ENCODE measurements at places on chromosomes 13 and 19. TPM values are rescaled to one million over a fixed set of nuclear protein-coding genes. Genes with fewer than 3 reads are reported as not detected.

The TMEM91 gene
- 5.3 TPM for total RNA-seq

The GAPDHS gene
- total RNA-seq: not detected

The RNF6 gene
- total RNA-seq: 35.7 TPM

The C3 gene
- total RNA-seq: 0.52 TPM

The PEG3 gene
- total RNA-seq: 0.05 TPM

The FAM216B gene
- total RNA-seq: not detected

The CTXN1 gene
- total RNA-seq: 0.37 TPM

The PSG11 gene
- total RNA-seq: not detected

GRCh38 chr13:53520132-53520531 is 491.5 kb downstream of the OLFM4 start:
- no peak overlapping the region for H3K4me3 ChIP-seq
- no peaks in the 10 kb centered on the region for H3K4me1 ChIP-seq
- H3K27me3 ChIP-seq: no peaks in the 10 kb centered on the region
- H3K36me3 ChIP-seq: no peaks in the 10 kb centered on the region
- no peak for DNase-seq

DNA sequence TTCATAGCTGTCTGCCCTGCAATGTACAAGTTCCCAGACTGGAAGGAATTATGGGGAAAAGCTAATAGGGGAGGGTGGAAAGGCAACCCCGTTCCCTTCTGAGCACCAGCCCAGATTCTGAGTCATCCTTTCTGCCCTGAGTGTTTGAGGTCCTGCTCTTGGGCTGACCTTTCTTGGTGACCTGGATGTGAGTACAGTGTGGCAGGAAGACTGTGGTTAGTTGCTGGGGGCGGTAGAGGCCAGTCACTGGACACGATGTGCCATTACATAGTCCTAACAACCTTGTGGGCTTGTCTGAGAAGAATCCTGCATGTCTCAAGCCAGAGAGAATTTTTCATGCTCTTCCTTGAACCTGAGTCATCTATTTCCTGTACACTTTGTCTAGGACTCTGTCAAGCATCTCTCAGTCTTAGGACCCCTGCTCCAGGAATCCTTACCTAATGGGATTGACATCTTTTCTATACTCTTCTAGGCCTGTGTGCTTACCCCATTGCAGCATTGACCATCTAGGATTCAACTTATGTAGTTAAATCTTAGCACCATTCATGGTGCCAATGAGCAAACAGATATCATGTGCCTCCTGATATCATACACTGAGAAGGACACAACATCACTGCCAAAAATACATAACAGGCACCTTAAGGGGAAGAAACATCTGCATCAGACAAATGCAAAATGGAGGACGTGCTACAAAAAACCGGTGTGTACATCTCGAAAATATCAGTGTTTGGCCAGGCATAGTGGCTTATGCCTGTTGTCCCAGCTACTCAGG is 8.1 kb upstream of the ANGPTL4 start:
- H3K36me3 ChIP-seq: no peaks in the 10 kb centered on the region
- H3K27me3 ChIP-seq: peaks cover 7% of the 10 kb centered on the region
- H3K4me1 ChIP-seq: peaks cover 9% of the 10 kb centered on the region
- no peak overlapping the region for H3K4me3 ChIP-seq
- no peak for DNase-seq
- H3K27ac ChIP-seq: no peak overlapping the region

GRCh38 chr19:12790628-12791344 is 500 bp upstream of the JUNB start:
- peak overlapping the region; percentile 92 for H3K4me3 ChIP-seq
- peak; percentile 40 for DNase-seq
- H3K27me3 ChIP-seq: no peaks in the 10 kb centered on the region
- H3K27ac ChIP-seq: peak overlapping the region; percentile 97
- peaks cover 39% of the 10 kb centered on the region for H3K4me1 ChIP-seq
- H3K36me3 ChIP-seq: peaks cover 12% of the 10 kb centered on the region

- H3K27ac ChIP-seq: no peak overlapping the region
- H3K4me3 ChIP-seq: no peak overlapping the region
- no peak for DNase-seq
- H3K27me3 ChIP-seq: peaks cover 28% of the 10 kb centered on the region
- peaks cover 6% of the 10 kb centered on the region for H3K4me1 ChIP-seq
These were observed 668 bp downstream of the ZFR2 start for GRCh38 chr19:3867971-3868769.

DNA sequence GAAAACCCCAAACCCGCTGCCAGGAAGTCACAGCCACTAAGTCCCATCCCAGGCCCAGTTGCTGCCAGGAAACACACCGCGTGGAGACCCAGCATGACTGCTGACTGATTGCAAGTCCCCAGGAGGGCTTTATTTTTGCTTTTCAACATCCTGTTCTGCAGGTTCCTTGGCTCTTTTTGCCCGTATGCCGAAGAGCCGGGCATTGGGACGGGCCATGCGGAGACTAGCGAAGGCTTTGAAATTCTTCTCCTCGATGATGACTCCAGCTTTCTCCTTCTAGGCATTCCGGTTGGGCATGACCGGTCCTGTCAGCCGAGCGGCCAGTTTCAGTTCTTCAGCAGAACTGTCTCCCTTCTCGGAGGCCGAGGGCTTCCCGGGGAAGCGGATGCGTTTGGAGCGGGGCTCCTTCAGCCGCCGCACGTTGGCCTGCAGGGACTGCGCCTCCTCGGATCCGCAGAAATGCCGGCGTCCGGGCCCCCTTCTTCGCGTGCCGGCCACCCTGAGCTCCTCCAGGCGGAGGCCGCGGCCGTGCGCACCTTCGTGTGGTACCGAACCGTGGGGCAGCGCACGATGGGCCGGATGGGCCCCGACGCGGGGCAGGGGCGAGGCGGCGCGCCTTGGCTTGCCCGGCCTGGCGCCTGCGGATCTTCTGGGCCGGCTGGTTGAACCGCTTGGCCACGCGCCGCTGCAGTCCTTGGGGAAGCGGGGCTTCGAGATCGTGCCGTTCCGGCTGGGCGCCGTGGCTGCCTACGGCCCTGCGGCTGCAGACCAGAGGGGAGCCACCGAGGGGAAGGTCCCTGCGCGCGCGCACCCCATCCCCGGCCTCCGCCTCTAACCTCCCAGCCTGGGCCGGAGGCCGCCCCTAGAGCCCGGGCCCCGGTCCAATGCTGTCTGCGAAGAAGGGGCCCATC is 15.2 kb downstream of the ZSCAN5C start:
- no peaks in the 10 kb centered on the region for H3K36me3 ChIP-seq
- peak; percentile 35 for DNase-seq
- H3K4me1 ChIP-seq: peaks cover 10% of the 10 kb centered on the region
- peaks cover 14% of the 10 kb centered on the region for H3K27me3 ChIP-seq
- H3K27ac ChIP-seq: no peak overlapping the region
- peak overlapping the region; percentile 55 for H3K4me3 ChIP-seq

- H3K36me3 ChIP-seq: peaks cover 12% of the 10 kb centered on the region
- no peaks in the 10 kb centered on the region for H3K27me3 ChIP-seq
- DNase-seq: no peak
- H3K4me1 ChIP-seq: peaks cover 3% of the 10 kb centered on the region
- no peak overlapping the region for H3K27ac ChIP-seq
- H3K4me3 ChIP-seq: no peak overlapping the region
These were observed 24.8 kb downstream of the KDM4B start for GRCh38 chr19:4993683-4994082.

- H3K36me3 ChIP-seq: no peaks in the 10 kb centered on the region
- DNase-seq: no peak
- no peak overlapping the region for H3K27ac ChIP-seq
- H3K27me3 ChIP-seq: no peaks in the 10 kb centered on the region
- no peaks in the 10 kb centered on the region for H3K4me1 ChIP-seq
- no peak overlapping the region for H3K4me3 ChIP-seq
These were observed 10.4 kb downstream of the ADGRE2 start for GRCh38 chr19:14768001-14768400.

GRCh38 chr13:51721496-51721895 is 82.5 kb downstream of the DHRS12 start:
- H3K27ac ChIP-seq: no peak overlapping the region
- H3K27me3 ChIP-seq: no peaks in the 10 kb centered on the region
- no peak for DNase-seq
- no peak overlapping the region for H3K4me3 ChIP-seq
- no peaks in the 10 kb centered on the region for H3K36me3 ChIP-seq
- H3K4me1 ChIP-seq: no peaks in the 10 kb centered on the region

GRCh38 chr19:6682607-6683128 is 12.7 kb upstream of the TNFSF14 start:
- H3K27me3 ChIP-seq: peaks cover 10% of the 10 kb centered on the region
- H3K4me3 ChIP-seq: no peak overlapping the region
- peaks cover 25% of the 10 kb centered on the region for H3K4me1 ChIP-seq
- peaks cover 2% of the 10 kb centered on the region for H3K36me3 ChIP-seq
- DNase-seq: no peak

DNA sequence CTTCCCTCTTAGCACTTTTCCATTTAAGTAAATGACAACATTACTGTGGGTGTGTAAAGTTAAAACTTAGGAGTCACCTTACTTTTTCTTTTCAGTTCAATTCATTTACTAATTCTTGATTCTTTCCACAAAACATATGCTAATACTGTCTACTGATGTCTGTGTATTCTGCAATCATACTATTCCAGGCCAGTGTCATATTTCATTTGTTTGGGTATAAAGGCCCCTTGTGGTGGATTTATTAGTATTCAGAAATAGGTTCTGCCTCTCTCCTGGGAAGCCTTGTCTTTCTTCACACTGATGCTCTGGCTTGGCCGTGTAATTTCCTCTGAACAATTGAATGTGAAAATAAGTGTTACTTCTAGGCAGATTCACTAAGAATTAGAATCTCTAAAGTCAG is 621.9 kb upstream of the SPRY2 start:
- H3K4me3 ChIP-seq: no peak overlapping the region
- no peaks in the 10 kb centered on the region for H3K36me3 ChIP-seq
- no peak overlapping the region for H3K27ac ChIP-seq

DNA sequence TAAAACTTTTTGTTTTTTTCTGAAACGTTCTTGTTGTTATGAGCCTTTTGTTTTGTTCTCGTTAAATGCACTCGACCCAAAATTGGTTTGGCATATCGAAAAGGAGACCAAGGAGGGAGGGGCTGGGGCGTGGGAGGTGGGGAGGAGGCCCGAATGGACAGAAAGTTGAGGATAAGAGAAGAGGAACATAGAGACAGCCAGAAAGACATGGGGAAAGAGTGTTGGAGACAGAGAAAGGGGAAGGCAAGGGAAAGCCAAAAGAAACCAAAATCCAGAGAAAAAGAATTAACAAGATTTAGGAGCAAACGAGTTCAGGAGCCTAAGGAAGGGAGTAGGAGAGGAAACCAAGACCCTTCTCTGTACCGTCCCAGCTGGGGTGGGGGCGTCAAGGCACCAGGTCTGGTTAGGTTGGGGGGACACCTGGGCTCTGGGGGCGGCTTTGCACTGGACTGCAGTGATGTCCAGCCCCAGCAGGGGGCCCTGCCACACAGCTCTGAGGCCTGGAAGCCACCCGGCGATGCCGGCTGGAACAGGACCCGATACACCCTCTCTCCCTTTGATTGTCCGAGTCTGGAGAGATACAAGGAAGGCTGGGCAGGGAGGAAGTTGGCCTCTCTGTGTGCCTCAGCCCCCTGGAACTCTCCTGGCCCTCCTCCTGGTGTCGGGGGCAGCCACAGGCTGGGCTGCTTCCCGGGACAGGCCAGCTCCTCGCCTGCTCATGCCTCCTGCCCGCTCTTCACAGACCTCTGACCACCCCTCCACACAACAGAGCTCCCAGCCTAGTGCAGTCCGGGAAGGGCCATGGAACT is 11.6 kb upstream of the ASF1B start:
- H3K4me1 ChIP-seq: peaks cover 35% of the 10 kb centered on the region
- H3K4me3 ChIP-seq: peak overlapping the region; percentile 80
- DNase-seq: peak; percentile 67
- no peaks in the 10 kb centered on the region for H3K27me3 ChIP-seq
- peak overlapping the region; percentile 99 for H3K27ac ChIP-seq
- peaks cover 2% of the 10 kb centered on the region for H3K36me3 ChIP-seq

DNA sequence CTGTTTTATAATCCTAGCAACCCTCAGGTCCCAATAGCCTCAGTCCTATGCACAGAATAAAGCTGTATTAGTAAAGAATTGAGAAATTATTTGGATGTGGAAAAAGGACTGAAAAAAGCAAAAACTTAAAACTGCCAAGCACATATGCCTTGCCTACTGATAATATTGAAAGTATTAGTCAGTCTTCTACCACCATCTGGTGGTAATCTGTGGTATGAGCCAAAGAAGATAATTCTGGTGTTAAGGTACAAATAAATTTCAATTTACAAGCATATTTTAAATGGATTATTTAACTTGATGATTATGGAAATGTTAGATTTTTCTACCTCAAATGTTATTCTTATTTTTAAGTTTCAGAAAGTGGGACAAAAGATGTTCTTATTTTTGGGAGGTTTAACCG is 460.3 kb upstream of the KLHL1 start:
- DNase-seq: no peak
- H3K4me1 ChIP-seq: no peaks in the 10 kb centered on the region
- H3K4me3 ChIP-seq: no peak overlapping the region
- H3K27me3 ChIP-seq: no peaks in the 10 kb centered on the region

DNA sequence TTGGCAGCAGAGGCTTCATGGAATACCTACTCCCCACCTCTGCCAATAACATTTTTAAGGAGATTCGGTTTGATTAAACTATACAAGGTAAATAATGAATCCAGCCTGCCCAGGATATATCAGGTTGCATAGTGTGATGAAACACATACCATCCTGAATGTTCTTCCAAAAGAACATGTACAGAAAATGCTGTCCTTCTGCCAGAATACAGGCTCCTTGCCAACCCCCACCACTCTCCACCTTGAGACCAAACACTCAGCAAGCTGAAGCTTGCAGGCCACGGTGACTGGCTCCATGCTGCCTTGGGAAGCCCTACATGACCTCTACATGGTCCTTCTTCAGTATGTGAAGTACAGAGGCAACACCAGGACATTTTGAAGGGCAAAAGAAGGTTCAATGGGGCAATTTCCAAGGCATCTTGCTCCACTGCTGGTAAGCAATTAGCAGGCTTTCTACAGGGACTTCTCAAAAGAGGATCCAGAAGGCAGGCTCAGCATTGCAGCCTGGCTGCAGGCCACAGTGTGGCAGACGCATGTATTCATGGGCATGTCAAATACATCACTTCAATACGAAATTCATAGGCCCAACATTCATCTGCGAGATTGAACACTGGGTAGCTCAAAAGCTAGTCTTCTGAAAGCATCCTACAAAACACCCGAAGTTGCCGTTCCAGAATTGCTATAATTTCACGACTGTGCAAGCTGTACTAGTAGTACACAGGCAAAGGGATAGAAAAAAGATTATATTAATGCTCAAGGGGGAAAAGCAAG is 62.4 kb upstream of the SERP2 start:
- no peaks in the 10 kb centered on the region for H3K4me1 ChIP-seq
- no peak overlapping the region for H3K27ac ChIP-seq
- H3K36me3 ChIP-seq: no peaks in the 10 kb centered on the region
- H3K27me3 ChIP-seq: peaks cover 5% of the 10 kb centered on the region
- DNase-seq: no peak

DNA sequence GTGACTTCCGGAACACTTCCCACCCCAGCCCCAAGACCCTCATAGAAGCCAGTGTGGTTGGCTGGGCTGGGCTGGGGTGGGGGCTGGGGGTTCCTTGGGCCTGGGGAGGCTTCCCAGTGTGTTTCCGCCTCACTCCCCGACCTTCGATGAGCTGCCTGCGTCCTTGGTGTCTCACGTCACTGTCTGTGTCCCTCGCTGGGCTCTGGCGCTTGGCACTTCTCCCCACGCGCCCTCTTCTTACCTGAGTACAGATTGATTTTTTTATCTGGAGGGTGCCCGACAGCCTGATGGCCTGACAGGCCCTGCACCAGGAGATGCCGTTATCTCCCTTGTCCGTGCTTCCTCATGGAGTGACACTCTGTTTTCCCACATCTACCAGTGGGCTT is 7.6 kb upstream of the GRIN3B start:
- H3K4me3 ChIP-seq: no peak overlapping the region
- peaks cover 7% of the 10 kb centered on the region for H3K27me3 ChIP-seq
- H3K4me1 ChIP-seq: peaks cover 25% of the 10 kb centered on the region
- no peak overlapping the region for H3K27ac ChIP-seq
- H3K36me3 ChIP-seq: peaks cover 18% of the 10 kb centered on the region

- H3K36me3 ChIP-seq: no peaks in the 10 kb centered on the region
- no peaks in the 10 kb centered on the region for H3K27me3 ChIP-seq
- H3K4me1 ChIP-seq: no peaks in the 10 kb centered on the region
- H3K4me3 ChIP-seq: no peak overlapping the region
- DNase-seq: no peak
These were observed 452.0 kb downstream of the SLITRK6 start for GRCh38 chr13:85347251-85347650.

Data from activated CD8-positive, alpha-beta T cell treated with anti-CD3 and anti-CD28 coated beads, Interleukin-2, amount 10 ng/mL, durations not matched to agents 7 days and 5 days (primary cell).